Mesendoderm (in vitro differentiated cells): ENCODE measurements at places on chromosomes 13 and 19.

- peak; percentile 59 for DNase-seq
These were observed 5.0 kb downstream of the SYCE2 start for GRCh38 chr19:12913851-12914690.

DNA sequence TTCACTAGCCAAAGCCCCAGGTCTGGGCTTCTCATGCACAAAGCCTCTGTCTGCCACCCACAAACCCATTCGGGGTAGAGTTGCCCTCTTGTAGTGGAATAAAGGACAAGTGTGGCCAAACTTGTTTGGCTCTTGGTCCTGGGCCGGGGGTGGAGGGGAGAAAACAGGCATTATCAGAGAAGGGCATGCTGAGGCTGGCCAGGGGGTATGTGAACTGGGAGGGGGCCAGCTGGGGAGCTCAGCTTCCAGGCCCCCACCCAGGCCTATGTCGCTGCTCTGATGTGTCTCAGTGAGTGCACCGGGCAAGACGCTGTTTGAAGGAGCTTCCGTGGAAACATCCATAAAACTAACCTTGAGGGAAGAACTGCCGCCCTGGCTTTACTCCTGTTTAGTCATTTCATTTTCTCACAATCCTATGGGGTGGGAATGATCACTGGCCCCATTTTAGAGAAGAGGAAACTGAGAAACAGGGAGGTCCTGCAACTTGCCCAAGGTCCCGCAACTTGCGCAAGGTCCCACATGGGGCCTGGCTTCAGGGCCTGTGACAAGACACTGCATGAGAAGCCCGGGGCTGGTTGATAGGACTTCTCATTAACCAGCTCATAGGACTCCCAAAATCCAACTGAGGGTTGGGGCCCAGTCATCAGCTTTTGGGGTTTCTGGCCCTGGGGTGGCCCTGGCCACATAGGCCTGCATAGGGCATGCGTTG is 30.8 kb downstream of the CCNE1 start:
- no peak for DNase-seq

- DNase-seq: peak; percentile 78
These were observed 17.8 kb upstream of the CCNA1 start for GRCh38 chr13:36414461-36414860.

DNA sequence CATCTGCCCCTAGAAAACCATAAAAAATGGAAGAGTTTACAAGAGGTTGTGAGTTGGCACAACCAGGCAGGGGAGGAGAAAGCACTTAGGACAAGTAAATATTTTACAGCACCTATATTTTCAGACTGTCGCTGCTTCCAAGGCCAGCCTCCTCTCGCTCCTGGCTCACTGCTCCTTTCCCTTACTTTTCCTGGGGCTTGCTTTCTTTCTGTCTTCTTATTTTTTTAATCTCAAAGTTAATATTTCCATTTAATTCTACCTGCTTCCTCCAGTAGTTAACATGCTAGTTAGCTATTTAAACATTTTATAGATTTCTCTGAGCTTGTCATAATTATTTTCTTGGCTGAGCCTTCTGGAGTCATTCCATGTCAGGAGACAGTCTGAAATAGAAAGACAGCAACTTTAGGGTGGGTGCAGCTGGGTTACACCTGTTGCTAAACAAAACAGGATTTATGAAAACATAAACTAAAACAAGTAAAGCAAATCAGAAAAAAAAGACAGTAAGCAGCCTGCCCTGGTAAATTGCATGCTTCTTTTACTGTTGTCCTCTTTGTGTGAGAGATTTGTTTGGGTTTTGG is 330.1 kb downstream of the DLEU7 start:
- DNase-seq: no peak

DNA sequence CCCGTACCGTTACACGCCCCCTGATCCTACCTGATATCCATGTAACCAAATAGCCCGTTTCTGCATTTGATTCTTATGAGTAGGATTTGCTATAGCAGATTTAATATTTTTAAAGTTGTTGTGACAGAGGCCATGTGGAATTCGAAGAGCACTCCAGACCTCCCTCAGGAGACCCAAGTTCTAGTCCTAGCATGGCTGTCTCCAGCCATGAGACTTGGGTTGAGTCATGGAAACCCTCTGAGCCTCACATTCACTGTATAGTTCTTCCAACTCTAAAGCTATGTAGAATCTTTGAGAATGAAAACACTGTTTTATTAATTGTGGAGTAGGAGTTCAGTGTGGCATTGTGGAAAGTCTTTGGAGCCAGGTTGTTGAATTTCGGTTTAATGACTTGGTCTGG is 8.0 kb upstream of the GPR183 start:
- DNase-seq: no peak

GRCh38 chr13:87344176-87344575 is 327.0 kb upstream of the SLITRK5 start:
- peak; percentile 24 for DNase-seq
